Heart left ventricle (tissue), 16 donors: ENCODE measurements at places on chromosomes 11 and 22.

GRCh38 chr22:26432619-26433311, 3.7 kb downstream of the ASPHD2 start:
- no peak for DNase-seq

GRCh38 chr11:16859651-16860050, 121.2 kb downstream of the C11orf58 start:
- DNase-seq: no peak

GRCh38 chr11:65849366-65849765, 8.6 kb downstream of the CFL1 start:
- DNase-seq: no peak

DNA sequence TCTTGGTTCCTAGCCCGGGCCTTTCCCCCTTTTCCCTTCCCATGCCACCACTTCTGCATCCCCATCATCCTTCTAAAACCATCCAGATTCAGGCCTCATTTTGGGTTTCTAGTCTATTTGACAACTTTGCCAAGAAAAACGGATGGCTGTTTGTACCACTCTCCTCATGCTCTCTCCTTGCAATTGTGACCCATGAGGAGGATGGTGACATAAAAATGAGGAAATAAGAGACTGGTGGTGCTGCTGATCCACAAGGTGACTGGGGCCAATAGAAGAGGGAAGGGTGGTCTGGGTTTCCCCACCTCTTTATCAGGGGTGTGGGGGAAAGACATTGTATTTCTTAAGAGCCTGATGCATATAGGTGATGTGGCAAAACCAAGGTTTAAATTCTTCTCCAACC, 1.0 kb downstream of the MS4A4A start:
- no peak for DNase-seq

DNA sequence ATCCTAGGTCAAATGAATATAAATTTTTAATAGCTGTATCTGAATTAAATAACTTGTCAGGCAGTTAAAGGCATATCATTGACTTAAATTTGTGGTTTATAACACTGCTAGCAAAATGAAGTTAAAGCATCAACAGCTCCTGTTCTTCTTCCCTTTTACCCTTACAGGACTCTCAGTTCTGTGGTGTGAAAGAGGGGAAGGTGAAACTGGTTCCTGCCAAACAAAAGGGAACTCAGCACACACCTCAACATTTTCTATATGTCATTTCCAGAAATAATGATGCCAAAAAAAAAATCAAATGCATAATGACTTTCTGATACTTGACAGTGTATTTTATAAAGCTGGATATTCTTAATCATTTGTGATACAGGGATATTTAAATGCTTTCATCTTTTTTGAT, 21.2 kb downstream of the ARL14EP start:
- no peak for DNase-seq

- no peak for DNase-seq
Observed at GRCh38 chr11:126466236-126467045, 111.0 kb downstream of the ST3GAL4 start.
